ENCODE measurements at places on chromosomes 11 and 22.

GRCh38 chr11:65589444-65590239, 6.0 kb downstream of the KCNK7 start:
- no peak for DNase-seq

- DNase-seq: no peak
These were observed 396.2 kb downstream of the BUD13 start for GRCh38 chr11:116376547-116376946.

GRCh38 chr11:30705913-30706675, 119.9 kb upstream of the MPPED2 start:
- no peak for DNase-seq

- DNase-seq: no peak
These were observed 76.8 kb upstream of the VPREB1 start for GRCh38 chr22:22167791-22168189.

DNA sequence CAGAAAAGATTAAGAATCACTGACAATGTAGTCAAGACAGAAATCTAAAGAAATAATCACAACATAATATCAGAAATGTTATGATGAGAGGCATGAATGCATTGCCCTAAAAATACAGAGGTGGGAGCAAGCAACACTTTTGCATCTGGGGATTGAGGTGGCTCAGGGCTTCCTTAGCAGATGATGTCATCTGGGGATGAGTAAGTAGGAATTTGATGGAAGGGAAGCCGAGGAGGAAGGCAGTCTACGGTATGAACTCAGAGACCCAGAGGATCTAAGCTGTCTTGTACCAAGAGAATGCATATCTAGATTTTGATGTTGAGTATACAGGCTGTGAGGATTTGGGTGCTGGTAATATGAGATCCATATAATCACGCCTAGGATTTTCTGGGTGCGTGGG, 193.0 kb upstream of the SNX19 start:
- no peak for DNase-seq

- no peak for DNase-seq
These were observed 2.1 kb downstream of the IL17RA start for GRCh38 chr22:17086788-17087497.

GRCh38 chr22:47129902-47130635, 367.6 kb downstream of the TBC1D22A start:
- DNase-seq: peak; percentile 48

DNA sequence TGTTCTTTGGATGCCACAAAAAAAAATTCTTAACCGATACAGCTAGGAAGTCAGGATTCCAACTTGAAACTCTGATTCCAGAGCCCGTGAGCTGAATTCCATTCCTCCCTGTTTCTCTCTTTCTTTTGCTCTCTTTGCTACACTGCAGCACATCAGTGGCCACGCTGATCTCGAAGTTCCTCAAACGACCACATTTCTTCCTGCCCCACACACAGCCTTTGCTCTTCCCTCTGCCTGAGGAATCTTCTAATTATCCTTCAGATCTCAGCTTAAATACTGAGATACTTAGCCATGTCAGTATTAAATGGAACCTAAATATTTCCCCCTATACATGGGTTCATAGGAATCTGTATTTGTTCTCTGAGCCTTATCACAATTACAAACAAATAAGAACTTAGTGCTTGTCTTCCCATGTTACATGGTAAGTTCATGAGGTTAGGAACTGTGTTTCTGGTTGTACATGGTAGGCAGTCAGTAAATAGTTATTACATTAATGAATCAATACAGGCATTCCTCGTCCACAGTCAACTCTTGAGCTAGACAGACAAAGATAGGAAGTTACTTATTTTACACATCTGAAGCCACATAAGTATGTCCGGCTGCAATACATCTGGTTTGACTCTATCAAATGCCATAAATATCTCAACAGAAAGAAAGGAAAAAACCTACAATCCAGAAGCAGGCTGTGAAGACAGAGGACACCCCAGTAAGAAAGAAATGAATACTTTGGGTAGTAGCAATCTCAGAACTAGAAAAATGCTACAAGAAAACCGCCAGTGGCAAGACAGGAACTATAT, 86.6 kb downstream of the MAML2 start:
- no peak for DNase-seq

- no peak for DNase-seq
These were observed 12.5 kb downstream of the FEZ1 start for GRCh38 chr11:125483592-125483991.

- no peak for DNase-seq
These were observed 30.9 kb downstream of the C11orf91 start for GRCh38 chr11:33669598-33670249.

- DNase-seq: no peak
These were observed 308.3 kb downstream of the RAB38 start for GRCh38 chr11:87866951-87867350.

DNA sequence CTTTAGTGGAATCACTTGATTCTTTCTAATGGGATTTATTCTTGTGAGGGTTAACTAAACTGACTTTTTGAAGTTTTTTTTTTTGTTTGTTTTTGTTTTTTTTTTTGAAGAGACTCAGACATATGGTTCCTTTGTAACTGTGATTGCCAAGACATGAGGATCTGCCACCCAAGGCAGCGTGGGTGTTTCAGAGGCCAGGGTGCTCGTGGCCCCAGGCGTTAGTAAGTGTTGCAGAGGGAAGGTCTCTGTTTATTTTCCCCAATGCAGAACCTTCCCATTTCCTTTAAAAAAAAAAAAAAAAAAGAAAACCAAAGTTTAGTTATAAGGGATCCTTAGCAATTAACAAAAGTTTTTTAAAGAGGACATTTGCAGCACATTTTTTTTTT, 94.8 kb downstream of the CTTN start:
- DNase-seq: no peak

DNA sequence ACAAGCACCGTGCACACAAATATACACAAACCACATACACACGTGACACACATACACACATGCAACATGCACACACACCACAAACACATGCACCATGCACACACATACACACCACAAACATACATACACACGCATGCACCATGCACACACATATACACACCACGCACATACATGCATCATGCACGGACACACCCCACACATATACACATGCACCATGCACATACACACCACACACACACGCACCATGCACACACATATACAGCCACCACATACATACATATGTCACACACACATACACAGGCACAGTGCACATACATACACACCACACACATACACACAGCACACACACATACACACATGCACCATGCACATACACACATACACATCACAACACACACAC, 12.7 kb upstream of the B4GALNT4 start:
- no peak for DNase-seq

DNA sequence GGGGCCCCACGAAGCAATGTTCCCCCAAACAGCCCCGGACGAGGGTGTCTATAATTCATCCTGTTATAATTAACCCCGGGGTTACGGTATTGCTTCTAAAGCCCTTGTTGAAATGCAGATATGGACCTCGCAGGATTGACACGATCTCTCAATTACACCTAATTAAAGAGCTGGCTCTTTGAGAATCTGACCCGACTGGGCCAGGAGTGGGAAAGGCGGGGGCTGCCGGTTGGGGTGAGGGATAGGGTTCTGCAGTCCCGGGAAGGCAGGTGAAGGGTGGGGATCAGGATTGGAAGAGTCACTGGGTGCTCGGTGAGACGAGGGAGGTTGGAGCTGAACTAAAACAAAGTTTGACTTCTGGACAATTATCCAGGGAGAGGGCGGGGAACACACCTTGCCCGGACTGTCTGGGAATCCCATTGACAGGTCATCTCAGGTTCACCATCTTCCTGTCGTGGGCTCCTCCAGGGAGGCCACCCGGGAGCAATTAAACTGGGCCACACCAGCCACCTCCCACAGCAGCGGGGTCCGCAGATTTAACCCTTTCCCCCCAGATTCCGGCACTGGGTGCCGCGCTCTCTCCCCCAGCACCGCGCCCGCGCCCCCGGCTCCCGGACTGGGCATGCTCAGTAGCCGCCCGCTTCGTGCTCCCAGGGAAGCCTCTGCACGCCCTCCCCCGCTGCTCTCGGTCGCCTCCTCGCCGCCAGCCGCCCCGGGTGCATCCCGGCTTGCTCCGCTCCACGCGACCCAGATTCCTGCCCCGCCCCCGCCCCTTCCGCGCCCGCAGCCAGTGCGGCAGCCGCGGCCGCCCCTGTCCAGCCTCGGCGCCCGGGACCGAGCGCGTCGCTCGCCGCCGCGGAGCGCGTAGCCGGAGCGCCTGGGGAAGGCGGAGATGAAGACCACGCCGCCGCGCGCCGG, at the start of gene ELMOD1:
TSS of gene ELMOD1 (plus strand) at position 688 of the 918 bp plus-strand sequence. CDS start 27,043 bp downstream, outside the sequence.
- DNase-seq: no peak

DNA sequence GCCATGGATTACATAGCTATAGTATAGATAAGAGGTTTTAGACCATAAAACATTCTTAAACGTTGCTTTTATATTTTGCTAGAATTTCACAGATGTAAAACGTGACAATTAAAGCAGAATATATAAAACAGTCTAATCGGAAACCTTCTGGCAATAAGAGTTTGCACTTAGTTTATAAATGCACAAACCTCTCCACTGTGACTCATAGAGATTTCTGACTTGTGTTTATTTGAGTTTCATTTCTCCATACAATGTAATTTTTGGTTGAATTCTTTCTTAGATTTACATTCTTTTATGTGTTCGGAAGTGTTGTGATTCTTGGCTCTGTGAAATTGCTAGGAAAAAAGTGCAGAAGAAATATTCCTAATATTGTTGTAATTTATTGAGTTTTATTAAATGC, 288.7 kb upstream of the CTSC start:
- no peak for DNase-seq

- DNase-seq: no peak
These were observed 33.7 kb upstream of the USP47 start for GRCh38 chr11:11807811-11808782.

- no peak for DNase-seq
These were observed 112.0 kb downstream of the SGSM3 start for GRCh38 chr22:40482391-40482790.

GRCh38 chr11:70948855-70949531, 303.4 kb downstream of the SHANK2 start:
- DNase-seq: peak; percentile 46

DNA sequence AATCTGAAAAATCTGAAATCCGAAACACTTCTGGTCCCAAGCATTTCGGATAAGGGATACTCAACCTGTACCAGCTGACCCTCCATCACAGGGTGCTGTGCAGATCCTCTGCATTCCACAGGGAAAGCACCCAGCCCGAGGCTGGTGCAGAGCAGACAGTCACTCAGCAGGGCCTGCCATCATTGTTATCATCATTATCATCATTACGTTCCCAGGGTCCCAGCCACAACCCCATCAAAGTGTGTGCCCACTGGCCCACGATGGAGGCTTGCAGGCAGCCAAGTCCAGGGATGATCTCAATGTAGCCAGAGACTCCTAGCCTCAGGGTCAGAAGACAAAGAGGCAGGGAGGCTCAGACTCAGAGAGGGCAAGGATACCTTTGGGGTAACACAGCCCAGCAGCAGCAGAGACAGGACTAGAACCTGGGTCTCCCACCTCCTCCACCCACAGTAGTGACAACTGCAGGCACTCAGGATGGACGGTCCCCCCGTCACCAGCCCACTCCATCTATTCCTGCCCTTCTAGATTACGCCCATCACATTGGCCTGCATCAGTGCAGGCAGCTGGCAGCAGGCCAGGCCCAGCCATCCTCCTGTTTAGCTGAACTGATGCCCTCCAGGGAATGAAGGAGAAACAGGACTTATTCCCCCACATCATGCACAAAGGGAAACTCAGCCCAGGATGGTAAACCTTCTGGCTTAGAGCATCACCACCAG, 10.3 kb downstream of the GAL3ST1 start:
- DNase-seq: no peak

DNA sequence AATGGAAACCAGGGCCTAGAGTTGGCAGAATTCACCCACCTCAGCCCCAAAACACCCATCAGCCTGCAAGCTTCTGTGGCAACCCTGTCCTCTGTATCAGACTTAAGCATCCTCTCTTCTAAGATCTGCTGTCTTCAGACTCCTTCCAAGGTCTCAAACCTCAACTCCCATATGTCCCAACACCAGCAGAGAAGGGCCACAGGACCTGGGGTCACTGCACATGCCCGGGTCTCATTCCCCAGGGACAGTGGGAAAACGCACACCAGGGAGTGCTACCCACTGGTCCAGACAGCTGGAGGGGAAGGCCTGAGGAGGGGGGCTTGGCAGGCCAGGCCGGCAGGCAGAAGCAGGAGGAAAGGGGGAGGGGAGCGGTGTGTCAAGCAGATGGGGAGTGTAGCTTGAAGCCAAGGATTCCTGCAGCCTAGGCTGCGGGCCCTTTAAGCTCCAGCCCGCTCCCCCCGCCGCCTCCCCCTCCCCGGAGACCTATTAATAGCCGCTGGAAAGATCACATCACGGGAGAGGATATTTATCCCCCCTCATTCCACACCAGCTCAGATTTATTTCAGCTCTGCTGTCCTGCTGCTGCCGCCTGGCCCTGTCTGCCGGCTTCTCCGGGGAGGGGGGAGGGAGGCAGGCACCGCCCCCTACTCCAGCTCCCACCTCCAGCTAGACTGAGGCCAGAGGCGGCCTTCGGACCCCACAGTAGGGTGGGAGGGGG, 16.7 kb downstream of the BCL9L start:
- DNase-seq: peak; percentile 72

GRCh38 chr11:17845431-17845881, 110.9 kb downstream of the KCNC1 start:
- no peak for DNase-seq

DNA sequence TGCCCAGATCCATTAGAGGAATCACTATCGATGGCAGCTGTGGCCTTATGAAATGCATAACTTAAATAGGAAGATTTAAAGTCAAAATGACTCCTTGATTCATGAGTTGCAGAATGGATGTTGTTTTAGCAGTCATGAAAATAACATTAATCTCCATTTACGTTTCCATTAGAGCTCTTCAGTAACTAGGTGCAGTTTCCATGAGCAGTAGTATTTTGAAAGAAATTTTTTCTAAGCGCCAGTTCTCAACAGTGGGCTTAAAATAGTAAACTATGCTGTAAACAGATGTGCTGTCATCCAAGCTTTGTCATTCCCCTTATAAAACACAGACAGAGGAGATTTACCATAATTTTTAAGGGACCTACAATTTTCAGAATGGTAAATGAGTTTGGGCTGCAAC, 1414.1 kb downstream of the LRRC4C start:
- no peak for DNase-seq

DNA sequence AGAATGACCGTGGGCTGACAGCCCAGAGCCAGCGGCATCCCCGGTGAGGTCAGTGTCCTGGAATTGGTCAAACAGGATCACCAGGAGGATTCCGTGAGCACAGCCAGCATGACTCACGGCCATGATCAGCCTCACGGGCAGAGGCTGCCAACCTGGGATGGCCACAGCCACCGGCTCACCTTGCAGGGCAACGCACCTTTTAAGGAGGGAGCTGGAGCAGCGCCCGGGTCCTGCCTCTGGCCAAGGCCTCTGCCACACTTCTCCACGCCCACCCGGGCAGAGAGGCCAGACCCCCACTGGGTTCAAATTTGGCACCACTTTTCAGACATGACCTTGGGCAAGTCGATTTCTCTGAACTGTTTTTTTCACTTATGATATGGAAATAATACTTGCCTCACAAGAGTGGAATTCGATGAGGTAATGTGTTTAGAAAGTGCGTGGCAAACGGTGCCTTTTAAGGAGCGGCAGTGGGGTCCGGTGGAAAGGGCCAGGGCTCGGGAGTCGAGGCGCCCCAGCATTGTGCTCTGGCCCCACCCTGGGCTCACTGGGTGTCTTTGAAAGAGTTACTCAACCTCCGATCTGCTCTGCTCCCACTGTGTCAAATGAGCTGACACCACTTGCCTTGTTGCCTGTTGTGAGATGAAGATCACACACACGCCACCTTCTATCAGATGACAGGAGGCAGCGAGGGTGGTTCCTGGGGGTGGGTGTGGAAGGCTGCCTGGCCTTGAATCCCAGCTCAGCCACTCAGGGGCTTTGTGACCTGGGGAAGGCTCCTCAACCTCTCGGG, 16.0 kb downstream of the TXN2 start:
- DNase-seq: peak; percentile 89

- DNase-seq: no peak
These were observed 287.0 kb downstream of the DYNC2H1 start for GRCh38 chr11:103396237-103396636.

All from mucosa of gallbladder (tissue), 1 donor.